AG04449 (cell line): ENCODE measurements at places on chromosomes 2 and 18.

DNA sequence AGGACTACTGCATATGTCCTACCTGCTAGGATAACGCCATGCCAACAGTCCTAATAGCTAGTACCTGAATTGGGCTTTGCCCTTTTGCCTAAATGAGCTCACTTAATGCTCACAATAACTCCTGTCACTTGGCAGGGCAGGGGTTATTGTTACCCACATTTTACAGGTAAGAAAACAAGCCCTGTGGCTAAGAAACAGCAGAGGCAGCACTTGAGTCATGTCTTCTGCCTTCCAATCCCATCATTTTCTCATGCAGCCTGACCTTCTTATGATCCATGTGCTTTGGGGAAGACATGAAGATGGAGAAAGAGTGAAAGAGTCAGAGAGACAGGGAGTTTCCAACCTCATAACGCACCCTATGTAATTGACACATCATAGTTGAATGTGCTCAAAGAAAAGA, 33.6 kb upstream of the LPIN1 start:
- DNase-seq = no peak

DNA sequence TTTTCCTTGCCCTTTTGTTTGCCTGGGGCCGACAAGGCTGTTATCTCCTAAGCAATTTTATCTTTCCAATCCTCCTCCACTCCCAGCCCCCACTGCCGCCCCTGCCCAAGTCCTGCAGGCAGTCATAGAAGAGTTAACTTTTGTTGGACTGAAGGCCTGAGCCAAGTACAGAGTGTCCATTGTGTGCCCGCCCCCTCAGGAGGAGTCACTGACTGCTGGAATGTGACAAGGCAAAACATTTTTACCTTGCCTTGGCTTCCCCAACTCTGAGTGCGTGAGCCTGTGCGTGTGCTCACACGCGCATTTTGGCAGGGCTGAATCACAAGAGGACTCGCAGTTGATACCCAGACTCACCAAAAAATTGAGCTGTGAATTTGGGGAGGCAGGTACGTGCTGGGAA, 16.2 kb downstream of the SETBP1 start:
- no peak for DNase-seq

GRCh38 chr18:31591628-31592027, at the start of gene TTR:
Gene TTR, plus strand, starts transcription at chr18:31591877. Its CDS starts 26 bp downstream, at chr18:31591903.
- DNase-seq = no peak

- no peak for DNase-seq
Measured at GRCh38 chr2:200732866-200733265, 78.8 kb upstream of the BZW1 start.

DNA sequence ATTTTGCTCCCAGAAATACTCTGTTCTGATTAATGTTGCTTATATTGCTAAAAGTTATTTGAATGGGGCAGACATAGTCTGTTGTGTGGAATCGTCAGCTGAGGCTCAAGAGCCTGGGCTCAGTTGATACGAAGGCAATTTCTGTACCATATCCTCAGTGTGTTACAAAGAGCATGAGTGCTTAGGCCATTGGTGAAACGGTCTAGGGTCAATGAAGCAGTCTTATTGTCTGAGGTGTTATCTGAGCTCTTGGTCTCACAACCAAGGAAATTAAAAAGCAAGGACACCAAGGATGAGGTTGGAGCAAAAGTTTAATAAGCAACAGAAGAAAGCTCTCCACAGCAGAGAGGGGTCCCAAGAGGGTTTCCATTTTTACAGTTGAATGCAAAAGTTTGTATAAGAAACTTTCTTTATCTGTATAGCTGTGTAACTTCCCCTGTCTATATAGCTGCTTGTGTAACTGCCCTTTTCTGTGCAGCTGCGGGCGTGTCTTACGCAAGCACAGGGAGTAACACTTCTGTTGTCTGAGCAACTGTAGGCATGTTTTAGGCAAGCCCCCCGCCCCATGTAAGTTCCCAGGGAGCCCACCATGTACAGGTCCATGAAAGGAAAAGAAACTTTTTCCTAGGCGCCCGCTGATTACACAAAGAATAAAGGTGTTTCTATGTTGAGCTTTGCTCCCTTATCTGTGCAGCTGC, 40.6 kb upstream of the DSC1 start:
- no peak for DNase-seq

DNA sequence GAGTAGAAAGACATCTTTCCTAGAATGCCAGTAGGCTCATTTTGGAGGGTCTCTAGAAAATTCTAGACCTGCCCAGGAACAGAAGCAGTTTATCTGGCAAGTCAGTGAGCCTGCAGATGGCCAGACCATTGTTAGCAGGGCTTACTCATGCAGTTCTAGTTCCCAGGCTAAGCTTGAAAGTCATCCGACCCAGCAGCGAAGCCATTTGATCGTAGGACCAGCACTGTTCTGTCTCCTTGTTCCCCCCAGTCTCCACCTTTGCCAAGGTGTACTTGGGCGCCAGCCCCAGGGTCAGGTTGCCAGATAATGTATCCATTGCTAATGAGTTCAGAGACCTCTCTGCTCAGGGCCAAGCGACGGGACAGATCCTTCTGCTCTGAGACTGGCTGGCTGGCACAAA, 70.1 kb downstream of the EPAS1 start:
- no peak for DNase-seq

GRCh38 chr2:224546926-224547325, 38.2 kb downstream of the CUL3 start:
- DNase-seq = no peak

DNA sequence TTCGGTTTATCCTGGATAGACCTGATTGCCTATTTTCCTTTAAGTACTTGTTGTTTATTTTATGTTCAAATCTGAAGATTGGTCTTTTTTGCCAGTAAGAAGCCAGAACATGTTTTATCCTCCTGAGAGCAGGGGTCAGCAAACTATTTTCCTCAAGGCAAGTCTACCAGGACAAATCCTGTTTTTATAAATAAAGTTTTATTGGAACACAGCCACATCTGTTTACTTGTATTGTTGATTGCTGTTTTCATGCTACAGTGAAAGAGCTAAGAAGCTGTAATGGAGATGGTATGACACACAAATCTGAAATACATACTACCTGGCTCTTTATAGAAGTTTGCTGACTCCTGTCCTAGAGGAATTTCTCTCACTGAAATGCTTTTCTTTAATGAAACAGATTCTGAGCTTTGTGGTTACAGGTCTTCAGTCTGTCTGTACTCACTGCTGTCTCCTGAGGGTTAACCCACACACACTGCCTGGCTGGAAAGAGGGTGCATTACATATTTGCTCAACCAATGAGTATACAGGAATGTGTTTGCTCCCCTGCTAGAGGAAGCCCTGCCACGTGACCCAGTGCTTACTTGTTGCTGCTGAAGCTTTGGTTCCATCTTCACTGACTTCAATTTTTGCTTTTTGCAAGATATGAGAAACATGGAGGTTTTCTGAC, 22.6 kb downstream of the MRPL44 start:
- no peak for DNase-seq

DNA sequence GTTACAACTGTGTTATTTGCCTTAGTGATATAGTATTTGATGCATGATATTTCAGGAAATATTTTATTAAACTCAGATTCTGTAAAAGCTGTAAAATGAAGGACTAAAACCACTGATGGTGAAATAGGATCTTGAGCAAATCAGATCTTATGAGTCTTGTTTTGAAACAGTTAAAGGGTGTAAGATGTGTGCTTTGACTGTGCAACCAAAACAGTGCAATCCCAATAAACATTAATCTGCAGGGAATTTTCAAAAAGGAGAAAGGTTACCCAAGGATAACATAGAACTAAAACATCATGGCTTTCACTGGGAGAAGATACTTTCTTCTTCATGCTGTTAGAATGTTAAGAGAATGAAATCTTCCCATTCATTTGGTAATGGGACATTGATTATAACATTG, 378.7 kb downstream of the PARD3B start:
- DNase-seq = no peak

- no peak for DNase-seq
Measured at GRCh38 chr2:155377266-155377680, 678.8 kb downstream of the KCNJ3 start.

DNA sequence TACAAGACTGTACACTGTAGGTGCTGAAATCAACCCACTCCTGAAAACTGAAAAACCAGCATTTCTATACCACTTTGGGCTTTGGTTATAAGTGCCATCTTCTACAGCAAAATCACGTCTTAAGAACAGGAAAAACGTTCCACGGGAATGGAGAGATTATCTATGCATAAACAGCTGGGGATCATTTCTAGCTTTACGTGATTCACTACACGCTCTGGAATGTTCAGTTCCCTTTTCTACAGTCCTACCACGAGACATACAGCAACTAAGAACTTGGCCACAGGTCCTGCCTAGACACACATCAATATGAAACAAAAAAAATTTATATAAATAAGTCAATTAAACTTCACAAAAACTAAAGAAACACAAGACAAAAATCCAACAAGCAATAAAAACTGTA, 3.6 kb downstream of the CXCR4 start:
- DNase-seq = no peak

DNA sequence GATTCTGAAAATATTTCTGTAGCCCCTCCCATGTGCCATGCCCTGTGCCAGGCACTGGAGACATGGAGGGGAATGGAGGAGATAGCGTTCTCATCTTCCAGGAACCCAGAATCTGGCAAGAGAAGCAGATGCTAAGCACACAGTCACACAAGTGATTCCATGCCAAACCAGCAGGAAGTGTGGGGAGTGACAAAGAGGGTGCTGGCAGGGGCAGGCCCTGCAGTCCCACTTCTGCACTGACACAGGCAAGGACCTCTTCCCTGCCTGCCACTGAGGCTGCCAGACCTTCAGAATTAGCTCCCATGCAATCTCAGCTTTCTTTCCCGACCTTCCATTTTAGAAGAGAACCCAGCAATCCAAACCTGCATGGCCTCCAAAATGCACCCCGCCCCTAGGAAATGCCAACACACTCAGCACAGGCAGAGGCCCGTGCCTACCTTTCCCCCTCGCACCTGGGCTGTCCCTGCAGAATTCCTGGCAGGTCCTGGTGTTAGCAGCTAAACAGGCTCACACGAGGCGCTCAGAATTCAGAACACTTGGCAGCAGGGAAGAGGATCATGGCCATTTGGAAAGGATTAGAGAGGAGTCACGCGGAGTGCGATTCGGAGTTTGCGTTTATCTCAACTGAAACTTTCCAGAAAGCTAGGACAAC, 155.3 kb downstream of the MSH2 start:
- DNase-seq = no peak

DNA sequence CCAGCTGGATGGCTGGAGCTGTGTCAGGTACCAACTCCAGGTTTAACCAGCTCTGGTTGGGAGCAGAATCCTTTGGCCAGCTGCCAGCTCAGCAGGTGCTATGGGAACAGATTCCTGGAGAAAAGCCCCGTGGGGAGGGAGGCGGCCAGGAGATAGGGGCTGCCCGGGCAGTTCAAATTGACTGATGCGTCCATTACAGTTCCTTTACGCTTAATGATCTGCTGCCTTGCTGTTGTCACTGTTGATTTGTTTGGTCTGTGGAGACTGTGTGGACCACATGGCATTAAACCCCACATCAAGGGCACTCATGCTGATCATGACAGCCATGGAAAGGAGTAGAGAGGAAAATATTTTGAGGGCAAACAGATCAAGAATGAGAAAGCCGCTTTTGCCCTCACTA, 200.0 kb downstream of the TSN start:
- no peak for DNase-seq

DNA sequence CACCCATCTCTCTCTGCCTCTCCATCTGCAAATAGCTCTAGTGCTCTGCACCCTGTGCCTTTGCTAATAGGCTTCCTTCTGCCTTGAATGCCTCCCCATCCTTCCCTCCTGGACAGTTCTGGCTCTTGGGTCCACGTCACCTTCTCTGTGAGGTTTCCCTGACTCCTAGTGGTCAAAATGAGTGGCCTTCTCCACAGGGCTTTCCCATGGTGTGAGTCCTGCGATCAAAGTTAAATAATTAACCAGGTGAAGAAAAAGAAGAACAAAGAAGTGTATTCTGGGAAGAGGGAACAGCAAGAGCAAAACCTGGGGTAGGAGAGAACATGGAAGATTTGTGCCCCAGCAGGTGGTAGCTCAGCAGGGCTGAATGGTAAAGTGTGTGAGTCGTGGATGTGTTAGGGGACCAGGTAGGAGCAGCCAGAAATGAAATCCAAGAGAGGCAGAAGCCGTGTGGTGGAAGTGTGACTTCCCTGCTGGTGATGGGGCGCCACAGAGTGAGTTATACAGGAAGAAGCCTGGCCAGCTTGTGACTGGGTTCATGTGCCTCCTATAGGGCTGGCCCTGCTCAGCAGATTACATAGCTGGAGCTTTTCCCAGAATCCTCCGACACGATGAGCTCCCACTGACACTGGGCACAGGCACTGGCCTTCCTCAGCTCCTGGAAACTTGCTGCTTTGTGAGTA, 93.8 kb upstream of the LDAH start:
- DNase-seq = no peak

GRCh38 chr18:37559194-37559593, 6.4 kb downstream of the CELF4 start:
- no peak for DNase-seq

DNA sequence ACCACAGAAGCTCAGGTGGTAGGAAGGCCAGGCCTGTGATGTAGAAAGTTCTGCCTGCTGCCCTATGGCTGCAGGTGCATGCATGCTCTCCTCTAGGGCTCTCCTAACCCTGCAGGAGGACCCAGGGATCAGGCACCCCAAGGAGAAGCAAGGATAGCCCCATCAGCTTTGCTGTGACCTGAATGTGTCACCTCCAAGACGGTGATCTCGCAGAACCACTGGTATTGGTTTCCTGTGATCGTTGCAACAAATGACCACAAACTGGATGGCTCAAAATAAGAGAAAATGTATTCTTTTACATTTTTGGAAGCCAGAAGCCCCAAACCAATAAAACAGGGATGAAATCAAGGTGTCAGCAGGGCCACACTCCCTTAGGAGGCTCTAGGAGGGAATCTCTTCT, 327.3 kb downstream of the BCL11A start:
- no peak for DNase-seq

GRCh38 chr18:63208676-63209075, 110.9 kb downstream of the BCL2 start:
- no peak for DNase-seq

- DNase-seq = no peak
Measured at GRCh38 chr2:210170196-210170445, 1.1 kb downstream of the KANSL1L start.

GRCh38 chr2:183244300-183244844, 120.1 kb downstream of the NUP35 start:
- DNase-seq = no peak

- DNase-seq = no peak
Measured at GRCh38 chr2:190722061-190722759, 73.3 kb downstream of the NAB1 start.
